ENCODE measurements at places on chromosomes 5 and 9.

DNA sequence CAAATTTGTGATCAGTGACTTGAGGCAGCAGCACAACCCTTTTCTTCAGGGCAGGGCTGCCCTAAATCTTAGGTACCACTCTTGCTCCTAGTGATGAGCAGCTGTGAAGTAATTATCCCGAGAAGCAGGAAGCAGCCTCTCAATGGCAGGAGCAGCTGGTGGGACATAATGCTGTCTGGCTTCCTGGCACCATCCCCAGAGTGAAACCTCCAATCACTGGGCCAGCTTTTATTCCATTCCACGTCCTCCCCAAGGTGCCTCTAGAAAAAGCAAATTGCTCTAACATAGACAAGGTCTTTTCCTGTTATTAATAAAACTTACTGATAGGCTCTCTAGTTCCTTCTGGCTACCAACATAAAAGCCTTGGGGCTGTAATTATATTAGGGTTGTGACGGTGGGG is 154.0 kb downstream of the FRMD3 start:
- peak; percentile 67 for DNase-seq

DNA sequence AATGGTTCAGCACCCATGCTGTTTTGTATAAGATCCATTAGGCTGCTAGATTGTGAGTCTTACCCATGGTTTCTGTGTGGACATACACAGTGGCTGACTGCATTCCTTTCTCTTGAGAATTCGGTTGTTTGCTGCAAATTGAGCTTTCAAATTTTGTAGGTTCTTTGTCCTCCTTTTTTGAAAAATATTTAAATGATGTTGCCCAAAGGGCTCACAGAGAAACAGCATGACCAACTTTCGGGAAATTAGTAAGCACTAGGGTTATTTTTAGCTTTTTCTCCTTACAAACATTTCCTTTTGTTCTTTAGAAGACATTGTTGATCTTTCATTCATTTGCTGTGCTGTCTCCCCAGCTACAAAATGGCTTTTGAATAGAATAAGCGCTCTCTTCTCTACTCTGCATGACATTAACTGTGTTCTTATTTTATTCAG is 79.4 kb downstream of the NLN start:
- DNase-seq = no peak

- DNase-seq = no peak
Measured at GRCh38 chr5:138180841-138181240, 1.9 kb downstream of the KIF20A start.

DNA sequence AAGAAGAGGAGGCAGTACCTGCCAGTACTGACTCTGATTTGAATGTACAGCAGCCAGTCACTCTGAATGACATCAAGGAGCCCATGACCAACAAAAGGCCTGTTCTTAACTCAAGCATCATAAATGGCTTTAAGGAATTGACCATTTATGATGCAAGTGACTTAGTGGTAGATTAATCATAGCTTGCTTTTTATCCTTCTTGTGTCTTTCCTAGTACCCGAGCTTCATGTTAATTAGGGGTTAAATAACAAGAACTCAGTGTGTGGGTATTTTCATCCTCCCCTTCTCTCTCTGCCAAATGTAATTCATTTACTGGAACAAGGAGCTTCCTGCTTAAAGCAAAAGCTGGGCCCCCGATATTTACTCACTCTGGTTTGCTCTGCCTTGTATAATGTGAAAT is 146.5 kb downstream of the UNC13B start:
- no peak for DNase-seq

DNA sequence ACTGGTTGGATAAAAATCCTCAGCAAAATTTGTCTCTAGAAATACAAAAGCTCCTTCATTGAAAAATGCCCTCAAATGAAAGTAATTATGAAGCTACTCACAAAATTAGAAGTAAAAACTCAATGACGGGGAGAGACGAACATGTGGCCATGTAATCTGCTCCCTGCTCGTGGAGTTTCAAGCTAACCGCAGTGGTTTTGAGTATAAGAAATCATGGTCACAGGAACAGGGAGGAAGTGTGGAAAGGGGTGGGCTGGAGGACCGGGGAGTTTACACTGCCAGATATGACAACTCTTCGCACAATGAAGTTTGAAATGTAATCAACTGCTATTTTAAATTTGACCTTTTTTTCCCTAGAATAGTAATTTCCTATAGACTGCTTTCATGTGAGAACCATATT is 765.4 kb upstream of the DMAC1 start:
- DNase-seq = no peak

- peak; percentile 70 for DNase-seq
Measured at GRCh38 chr9:91536211-91536691, 112.6 kb upstream of the NFIL3 start.

GRCh38 chr5:110757118-110757729 is 18.4 kb downstream of the SLC25A46 start:
- DNase-seq = no peak

Data from NCI-H510A (cell line).